Fibroblast of lung (primary cell): ENCODE measurements at places on chromosomes 5 and 9. TPM values are rescaled to one million over a fixed set of nuclear protein-coding genes. Genes with fewer than 3 reads are reported as not detected.
A peak's percentile ranks its signal among the peaks of the same experiment; 100 is the strongest.

DNA sequence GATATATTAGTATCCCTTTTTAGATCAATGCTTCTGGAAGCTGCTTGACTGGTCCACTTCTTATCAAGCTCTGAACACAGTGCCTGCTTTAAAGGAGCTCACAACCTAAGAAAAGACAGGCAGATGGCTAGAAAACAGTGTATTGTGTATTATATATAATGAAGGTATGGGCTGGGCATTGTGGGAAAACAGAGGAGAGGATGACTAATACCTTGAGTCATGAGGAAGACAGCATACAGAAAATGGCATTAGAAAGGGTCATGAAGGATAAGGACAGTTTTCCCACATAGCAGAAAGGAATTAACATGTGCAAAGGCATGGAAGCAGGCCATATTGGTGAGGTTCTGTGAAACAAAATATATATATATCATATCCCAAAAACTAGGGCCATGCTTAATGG, 309.6 kb downstream of the MLLT3 start:
- peak; percentile 43 for DNase-seq

- no peak for DNase-seq
These were observed 1853.8 kb downstream of the EFNA5 start for GRCh38 chr5:105816961-105817360.

Gene SLC6A7
- polyA plus RNA-seq, result 0.02 TPM in 1 of 2 replicates, not detected in the other

DNA sequence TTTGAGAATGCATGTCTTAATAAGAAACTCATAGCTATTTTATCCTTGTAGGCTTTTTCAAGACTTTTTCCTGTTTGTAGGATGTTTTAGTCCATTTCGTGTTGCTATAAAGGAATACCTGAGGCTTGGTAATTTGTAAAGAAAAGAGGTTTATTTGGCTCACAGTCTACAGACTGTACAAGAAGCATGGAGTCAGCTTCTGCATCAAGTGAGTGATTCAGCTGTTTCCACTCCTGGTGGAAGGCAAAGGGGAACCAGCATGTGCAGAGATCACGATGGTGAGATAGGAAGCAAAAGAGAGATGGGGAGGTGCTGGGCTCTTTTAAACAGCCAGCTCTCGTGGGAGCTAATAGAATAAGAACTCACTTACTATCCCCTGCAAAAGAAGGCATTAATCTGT, 177.3 kb downstream of the ALDH1A1 start:
- DNase-seq, result no peak

DNA sequence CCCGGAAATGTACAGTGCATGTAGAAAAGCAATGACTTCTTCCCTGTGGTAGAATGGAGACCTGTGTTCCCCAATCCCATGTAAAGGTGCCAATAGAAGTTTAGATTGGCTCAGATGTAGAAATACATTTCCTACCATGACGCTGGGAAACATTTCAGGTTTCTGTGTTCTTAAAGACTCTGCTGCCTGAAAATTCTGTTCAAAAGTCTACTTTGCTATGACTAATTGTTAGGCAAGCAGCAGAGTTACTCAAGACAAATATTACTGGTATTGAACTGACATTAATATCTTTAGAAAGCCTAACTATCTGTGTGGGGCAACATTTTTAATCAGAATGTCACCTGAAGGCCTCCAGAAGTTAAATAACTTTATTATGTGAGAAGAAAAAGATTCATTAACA, 75.5 kb upstream of the ELL2 start:
- peak; percentile 58 for DNase-seq

DNA sequence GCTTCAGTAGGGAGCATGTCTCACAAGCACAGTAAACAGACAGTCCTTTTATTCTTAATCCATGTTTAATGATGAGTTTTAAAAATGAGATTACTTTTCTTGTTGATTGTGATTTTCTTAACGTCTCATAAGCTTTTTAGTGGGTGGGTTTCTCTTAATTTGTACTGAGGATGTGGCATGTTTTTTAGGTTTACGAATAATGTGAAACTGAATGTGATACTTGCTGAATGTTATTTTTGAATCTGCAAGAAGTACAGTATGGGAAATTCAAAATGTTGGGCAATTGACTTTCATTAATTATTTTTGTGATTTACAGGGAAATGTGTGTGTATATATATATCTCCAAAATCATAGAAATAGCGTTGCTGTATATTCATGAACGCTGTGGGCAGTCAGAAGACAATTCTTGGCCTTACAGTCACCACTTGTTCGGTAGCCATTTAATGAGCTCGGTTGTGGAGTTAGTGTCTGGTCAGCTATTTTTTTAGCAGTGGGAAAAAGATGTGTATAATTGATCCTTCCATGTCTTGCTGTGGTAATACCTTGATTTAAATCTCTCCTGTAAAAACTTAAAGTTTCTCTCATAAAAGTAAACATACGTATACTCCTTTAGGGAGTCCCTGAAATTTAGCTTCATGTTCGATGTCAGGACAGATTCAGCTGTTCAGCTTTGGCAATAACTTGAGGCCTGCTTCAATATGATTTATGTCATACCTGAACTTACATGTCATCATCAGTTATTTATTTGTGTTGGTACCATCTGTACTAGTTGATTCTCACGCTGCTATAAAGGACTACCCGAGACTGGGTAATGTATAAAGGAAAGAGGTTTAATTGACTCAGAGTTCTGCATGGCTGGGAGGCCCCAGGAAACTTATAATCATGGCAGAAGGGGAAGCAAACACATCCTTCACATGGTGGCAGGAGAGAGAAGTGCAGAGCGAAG, 15.0 kb downstream of the ICE1 start:
- DNase-seq, result no peak

Gene IL5
- not detected in 2 replicates for polyA plus RNA-seq

DNA sequence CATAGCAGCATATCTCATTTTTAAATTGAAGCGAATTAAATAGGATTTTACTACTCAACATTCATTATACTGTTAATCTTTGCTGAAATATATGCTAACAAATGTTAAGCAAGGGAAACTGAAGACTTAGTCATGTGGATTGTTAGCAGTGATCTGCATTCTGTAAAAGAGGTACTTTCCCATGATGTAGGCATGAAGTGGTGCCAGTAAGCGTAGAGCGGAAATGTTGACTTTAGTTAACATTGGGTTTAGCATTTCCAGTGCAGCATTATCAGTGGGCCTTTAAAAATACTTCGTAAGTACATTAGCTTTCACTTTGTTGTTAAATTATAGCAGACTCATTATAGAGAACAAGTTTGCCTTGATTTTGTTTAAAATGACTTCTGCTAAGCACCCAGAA, 130.3 kb downstream of the CDC42SE2 start:
- peak; percentile 21 for DNase-seq

DNA sequence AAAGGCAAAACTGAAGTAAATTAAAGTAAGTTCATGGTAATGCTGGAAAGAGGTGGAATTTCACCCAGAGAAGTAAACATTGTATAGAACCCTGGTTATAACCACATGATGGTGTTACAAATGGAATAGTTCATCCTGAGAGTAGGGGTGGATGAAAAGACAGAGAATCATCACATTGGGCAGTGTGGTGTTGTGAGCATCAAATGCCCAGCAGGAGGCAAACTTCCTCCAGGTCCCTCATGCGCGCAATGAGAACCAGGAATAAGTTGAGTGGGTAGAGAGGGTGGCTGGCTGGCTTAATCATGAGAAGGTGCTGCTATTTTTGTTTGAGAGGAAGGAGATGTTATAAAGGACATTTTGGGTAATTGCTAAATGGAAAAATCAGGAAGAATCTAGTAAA, 163.3 kb upstream of the HMHB1 start:
- no peak for DNase-seq

Gene IGFBPL1
- not detected in 2 replicates for polyA plus RNA-seq

GRCh38 chr5:35762368-35762767, 94.3 kb upstream of the IL7R start:
- DNase-seq, result no peak

- DNase-seq, result no peak
These were observed 62.4 kb downstream of the ZNF354C start for GRCh38 chr5:179122411-179123108.

DNA sequence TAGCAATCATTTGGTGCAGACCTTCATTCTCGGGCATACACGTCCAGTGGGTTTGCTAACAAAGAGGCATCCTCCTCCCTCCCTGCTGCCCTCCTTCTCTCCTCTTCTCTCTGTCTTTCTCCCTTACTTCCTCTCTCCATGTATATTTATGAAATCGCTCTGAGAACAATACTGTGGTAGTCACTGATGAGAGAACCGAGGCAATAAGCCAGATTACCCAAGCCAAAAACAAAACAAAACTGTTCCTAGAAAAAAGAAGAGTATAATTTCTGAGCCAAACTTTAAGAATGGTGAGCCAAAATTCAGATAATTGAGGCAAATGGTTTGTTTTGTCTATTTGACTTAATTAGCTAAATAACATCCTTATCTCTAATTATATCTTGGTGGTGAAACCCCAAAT, 15.8 kb upstream of the HMHB1 start:
- no peak for DNase-seq

Gene CTXN3
- not detected in 2 replicates for polyA plus RNA-seq

DNA sequence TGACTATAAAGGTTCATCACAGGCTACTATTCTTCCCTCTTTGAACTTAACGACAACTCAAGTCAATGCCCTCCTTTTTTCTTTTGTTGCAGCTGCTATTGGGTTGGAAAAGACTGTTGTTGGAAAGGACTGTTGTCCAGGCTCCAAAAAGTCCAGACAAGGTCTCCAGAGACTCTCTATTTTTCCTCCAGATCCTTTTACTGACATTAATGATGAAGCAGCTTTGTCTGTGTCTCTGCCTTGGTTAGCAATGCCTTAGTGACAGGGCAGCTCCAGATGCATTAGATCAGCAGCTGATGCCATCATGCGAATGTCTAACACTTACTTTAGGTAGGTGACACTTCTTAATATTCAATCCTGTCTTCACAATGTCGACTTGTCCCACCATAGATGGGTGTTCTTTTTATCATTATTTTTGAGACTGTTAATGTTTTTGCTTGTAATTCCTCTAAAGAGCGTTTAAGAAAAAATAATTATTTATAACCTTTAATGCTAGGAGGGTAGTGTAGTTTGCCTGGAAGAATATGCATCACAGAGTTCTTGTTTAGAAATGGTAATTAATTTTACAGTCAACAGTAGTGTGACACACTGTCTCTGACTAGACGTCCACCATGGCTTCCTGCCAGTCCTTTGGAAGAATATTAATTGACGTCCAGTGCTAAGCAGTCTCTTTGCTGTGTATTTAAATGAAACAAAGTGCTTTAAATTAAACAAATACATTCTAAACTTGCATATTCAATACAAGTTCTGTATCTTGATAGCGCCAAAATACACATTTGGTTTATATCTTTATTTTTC, 492.2 kb downstream of the NR2F1-AS1 start:
- DNase-seq, result peak; percentile 19

GRCh38 chr9:108271236-108271635, 584.5 kb downstream of the ACTL7B start:
- no peak for DNase-seq

- no peak for DNase-seq
These were observed 231.6 kb upstream of the VLDLR start for GRCh38 chr9:2390028-2390427.

Gene ENC1
- 3.5 and 15.6 TPM in 2 replicates for polyA plus RNA-seq

- DNase-seq, result no peak
These were observed 3.7 kb upstream of the UCK1 start for GRCh38 chr9:131534721-131535237.

Gene SLC6A18
- not detected in 2 replicates for polyA plus RNA-seq

GRCh38 chr5:73968729-73969128, 342.7 kb downstream of the ARHGEF28 start:
- DNase-seq, result peak; percentile 85

- DNase-seq, result no peak
These were observed 248.3 kb downstream of the FBXL7 start for GRCh38 chr5:15748266-15748665.

Gene AK6
- 51.8 and 55.1 TPM in 2 replicates for polyA plus RNA-seq

Gene TIGD6
- polyA plus RNA-seq, result 5.7 and 6.9 TPM in 2 replicates

DNA sequence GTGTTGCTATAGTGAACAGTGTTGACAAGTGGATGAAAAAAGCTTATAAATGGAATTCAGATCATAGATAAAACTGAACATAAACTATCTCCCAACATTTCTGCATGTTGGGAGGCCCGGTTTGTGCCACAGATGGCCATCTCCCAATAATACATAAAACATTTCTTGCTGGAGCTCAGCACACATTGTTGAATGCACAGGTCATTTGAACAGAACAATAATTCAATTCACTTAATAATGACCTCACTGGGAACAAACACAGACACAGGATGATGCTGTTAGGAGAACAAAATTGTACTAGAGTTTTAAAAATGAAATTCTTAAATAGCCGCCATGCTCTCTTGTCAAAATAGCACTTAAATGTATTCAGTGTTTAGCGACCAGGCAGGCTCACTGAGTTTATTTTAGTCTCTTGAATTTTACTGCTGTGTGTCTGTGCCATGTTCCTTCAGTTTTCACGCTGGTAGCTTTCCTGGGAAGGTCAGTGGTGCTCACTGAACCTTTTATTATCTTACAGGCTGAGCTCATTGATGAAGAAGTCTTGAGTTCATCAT, 85.0 kb upstream of the SSBP2 start:
- no peak for DNase-seq

DNA sequence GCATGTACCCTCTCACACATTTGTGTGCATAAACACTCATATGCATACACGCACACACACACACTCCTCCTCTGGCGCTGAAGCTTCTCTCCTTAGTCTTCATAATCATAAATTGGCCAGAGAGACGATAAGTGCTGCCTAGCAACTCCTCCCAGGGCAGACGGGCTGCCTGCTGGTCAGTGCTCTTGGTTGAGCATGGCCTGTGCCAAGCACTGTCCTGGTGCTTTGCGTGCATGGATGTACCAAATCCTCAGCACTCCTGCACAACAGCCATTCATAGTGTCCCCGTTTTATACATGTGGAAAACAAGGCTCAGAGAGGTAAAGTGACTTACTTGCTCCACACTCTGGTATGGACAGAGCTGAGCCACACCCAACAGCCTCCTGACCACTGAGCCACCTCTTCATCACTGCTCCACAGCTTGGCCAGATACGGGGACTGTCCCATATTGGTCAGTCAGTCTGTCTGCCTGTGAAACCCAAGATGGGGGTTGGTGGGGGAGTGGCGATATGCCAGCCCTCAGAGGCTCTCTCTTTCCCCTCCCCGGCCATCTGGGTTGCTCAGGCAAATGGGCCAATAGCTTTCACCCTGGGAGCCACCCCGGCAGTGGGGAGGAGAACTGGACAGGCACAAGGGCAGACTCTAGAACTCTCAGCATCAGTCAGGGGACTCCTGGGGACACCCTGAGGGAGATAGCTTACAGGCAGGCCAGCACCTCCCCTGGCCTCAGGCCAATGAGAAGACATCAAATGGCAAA, 64.3 kb upstream of the GARNL3 start:
- DNase-seq, result no peak

DNA sequence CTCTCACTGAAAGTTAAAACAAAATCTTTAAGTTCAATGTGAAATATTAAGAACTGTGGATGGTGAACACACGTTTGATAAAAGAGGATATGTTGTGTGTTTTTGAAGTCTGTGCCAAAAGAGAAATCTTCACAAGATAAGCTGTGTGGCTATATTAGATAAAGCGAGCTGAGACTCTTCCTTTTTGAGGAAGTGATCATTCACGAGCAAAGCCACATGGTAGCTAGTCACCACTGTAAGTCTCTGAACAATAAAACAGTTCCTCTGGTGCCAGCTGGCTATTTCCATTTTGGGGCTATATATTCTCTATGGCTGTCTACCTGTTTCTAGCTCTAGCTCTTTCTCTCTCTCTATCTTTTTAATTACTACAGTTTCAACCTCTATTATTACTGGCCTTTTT, 1849.2 kb upstream of the C9orf72 start:
- DNase-seq, result no peak

GRCh38 chr9:120567081-120567480, 12.9 kb downstream of the CDK5RAP2 start:
- DNase-seq, result no peak
